COLO829 (cell line): ENCODE measurements at places on chromosomes 7 and 10.

GRCh38 chr7:20440472-20441105 lies 109.9 kb downstream of the ITGB8 start:
- DNase-seq: no peak

DNA sequence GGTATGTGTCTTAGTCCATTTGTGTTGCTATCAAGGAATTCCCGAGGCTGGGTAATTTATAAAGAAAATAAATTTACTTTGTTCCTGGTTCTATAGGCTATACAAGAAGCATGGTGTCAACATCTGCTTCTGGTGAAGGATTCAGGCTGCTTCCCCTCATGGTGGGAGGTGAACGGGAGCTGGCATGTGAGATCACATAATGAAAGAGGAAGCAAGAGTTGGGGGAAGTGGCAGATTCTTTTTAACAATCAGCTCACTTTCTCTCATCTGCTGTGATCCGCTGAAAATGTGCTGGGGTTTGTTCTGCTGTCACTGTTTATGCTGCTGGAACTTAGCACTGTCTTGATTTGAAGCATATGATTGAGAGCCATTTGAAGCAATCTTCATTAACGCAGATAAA lies 730.0 kb upstream of the SORCS1 start:
- DNase-seq: no peak

DNA sequence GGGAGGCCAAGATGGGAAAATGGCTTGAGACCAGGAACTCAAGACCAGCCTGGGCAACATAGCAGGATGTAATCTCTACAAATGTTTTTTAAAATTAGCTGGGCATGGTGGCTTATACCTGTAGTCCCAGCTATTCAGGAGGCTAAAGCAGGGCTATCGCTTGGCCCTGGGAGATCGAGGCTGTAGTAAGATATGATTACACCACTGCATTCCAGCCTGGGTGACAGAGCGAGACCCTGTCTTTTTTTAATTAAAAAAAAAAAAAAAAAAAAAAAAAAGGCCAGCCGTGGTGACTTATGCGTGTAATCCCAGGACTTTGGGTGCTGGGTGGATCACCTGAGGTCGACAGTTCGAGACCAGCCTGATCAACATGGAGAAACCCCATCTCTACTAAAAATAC lies 27.4 kb downstream of the MYOF start:
- no peak for DNase-seq

DNA sequence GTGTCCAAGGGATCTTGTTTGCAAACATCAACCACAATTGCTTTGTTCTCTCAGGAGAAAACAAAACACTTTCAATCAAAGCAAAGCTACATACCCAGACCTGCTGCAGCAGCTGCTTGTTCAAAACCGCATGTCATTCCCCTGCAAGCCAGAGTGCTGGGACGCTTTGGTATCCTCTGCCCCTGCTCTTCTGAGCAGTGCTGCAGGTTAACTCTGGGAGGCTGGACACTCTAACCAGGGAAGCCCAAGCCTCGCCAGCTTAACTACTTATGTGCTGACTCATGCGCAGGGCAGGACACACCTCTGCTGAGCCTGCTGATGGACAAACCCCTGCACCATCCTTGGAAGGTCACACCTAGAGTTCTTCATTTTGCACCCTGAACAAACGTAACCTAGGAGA lies 28.2 kb upstream of the ASAH2 start:
- no peak for DNase-seq

DNA sequence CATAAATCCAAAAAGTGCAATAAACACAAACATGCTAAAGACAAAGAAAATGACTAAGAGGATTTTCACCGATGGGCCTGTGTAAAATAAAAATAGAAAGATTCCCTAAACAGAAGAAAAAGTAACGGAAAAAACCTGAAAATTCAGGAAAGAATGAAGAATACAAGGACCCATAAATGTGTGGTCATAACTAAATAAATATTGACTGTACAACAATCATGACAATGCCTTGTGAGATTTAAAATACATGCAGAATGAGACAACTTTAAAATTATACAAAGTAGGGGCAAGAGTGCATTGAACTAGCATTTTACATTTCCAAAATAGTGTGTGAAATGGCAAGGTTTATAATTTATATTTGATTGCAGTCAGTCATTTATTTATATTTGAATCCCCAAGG lies 409.1 kb upstream of the ANKRD30A start:
- DNase-seq: no peak

GRCh38 chr7:1886361-1887064 lies 216.4 kb downstream of the ELFN1 start:
- no peak for DNase-seq

DNA sequence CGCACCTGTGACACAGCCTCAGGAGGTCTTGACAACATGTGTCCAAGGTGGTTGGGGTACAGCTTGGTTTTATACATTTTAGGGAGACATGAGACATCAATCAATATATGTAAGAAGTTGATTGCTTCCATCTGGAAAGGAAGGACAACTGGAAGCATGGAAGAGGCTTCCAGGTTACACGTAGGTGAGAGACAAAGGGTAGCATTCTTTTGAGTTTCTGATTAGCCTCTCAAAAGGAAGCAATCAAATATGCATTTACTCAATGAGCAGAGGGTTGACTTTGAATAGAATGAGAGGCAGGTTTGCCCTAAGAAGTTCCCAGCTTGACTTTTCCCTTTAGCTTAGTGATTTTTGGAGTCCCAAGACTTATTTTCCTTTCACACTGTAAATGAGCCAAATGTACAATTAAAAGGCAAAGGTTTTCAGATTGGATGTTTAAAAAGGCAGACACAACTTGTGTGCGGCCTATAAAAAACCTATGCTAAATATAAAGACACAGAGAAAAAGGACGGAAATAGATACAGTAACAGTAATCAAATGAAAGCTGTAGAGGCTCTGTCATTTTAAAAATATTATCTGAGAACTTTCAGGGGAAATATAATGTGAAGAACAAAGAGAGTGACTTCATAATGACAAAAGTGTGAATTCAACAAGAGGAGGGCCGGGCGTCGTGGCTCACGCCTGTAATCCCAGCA lies 65.7 kb upstream of the LANCL2 start:
- DNase-seq: no peak

DNA sequence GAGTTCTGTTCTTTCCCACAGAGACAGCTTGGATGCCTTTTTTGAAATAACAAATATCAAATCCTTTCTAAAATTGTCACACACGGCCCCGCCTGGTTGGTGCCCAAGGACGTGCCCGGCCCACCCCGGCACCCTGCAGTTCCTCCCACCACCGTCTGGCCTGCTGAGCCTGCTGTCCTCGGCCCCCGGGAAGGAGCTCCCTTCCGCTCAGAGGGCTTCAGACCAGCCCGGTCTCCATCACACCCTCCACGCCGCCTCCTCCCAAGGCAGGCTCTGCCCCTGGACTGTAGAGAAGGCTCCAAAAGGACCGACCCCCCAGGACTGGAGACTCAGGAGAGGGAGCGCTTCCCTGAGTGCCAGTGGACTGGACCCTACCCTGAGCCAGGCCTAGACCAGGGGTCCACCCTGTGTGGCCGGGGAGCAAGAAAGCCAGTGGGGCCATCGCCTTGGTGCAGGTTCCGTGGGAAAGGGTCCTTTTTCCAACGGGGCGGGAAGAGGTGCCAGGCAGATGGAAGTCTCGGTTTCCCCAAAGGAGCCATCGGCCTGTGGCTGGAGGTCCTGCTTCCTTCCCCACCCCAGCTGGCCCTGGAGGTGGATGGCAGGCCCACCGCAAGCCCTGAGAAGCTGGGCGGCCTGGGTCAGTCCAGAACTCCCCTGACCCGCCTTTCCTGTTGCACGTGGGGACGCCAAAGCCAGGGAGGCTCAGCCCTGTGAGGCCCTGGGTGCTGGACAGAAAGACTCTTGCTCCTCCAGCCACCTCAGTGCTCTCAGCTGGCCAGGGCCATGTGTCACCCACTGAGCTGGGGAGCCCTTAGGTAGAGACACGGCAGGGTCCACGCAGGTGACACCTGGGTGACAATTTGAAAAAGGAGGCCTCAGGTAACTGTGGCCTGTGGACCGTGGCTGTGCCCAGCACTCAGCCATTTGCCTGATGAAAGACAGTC lies 69.8 kb downstream of the PWWP2B start:
- DNase-seq: no peak

DNA sequence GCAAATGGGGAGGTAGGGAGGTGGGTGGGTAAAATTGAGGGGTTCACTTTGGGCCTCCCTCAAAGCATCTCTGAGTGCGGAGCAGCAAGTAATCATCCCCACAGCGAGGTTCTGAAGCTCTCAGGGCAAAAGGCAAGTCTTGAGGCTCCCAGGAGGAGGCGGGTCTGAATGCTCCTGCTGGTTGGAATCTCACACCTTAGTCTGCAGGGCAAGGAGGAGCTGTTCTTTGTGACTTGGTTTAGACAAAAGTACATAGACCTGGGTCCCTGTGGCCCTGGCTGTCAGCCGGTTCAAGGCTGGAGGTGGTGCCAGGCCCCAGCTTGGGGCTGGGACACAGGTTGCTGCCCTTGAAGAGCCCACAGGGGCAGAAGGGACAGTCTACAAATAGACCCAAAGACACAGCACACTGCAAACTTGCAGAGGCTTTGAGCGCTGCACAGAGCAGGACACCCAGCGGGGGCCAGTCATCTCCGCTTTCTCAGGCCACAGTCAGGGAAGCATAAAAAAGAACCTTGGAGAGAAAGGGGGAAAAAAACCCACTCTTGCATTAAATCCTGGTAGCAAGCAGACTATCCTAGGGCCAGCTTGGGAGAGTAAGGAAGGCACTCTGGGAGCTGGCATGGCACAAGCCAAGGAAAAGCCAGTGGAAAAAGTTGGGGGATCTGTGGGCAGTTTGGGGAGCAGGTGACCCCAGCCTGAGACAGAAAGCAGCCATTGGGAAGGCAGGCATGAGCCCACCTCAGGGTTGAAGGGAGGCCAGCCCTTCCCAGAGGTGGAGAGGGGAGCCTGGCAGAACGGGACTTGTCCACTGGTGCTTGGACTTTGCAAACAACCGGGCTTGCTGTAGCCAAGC lies 926 bp upstream of the C10orf71 start:
- no peak for DNase-seq

DNA sequence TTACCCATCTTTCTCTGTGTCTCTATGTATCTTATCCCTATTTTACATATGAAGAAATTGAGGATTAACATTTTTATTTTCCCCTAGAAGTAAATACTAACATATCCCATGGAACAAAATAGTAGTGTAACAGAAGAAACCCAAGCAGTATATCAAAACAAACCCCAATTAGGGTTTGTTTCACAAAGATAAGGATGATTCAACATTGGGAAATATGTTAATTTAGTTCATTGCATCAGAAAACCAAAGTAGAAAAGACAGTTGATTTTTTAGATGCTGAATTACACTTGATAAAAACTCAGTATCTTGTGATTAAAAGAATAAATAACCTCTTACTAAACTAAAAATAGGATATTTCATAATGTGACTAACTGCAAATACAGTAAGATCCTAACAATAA lies 87.8 kb downstream of the GLCCI1 start:
- DNase-seq: no peak

- no peak for DNase-seq
Observed at GRCh38 chr7:130768854-130769253, 34.8 kb upstream of the KLF14 start.

GRCh38 chr10:93236393-93237040 lies 162.8 kb downstream of the CYP26A1 start:
- DNase-seq: no peak

DNA sequence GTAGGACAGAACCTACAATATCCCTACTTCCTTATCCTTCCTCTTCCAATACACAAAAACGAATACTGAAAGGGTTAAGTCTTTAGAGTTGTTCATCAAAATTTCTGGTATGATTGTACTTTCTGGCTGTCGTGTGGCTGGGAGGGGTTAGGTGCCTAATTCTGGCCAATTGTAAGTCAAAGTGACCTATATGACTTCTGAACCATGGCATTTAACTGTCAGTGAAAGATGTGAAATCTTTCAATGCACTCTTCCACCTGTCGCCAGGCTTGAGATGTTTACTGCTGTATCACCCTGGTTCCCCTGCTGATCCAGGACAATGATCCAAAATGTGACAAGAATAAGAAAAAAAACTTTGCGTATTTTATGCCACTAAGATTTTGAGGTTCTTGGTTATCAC lies 20.8 kb downstream of the EPC1 start:
- no peak for DNase-seq

- DNase-seq: no peak
Observed at GRCh38 chr7:47091141-47091540, 490.8 kb downstream of the TNS3 start.

- DNase-seq: no peak
Observed at GRCh38 chr7:132090444-132090843, 485.8 kb downstream of the PLXNA4 start.
